ENCODE measurements at places on chromosomes 16 and 17.

- DNase-seq: no peak
Measured at GRCh38 chr17:47270946-47271705, 17.5 kb downstream of the ITGB3 start.

GRCh38 chr16:27084307-27085028 is 17.7 kb downstream of the C16orf82 start:
- DNase-seq: no peak

- peak; percentile 83 for DNase-seq
Measured at GRCh38 chr16:82169861-82170845, at the start of gene MPHOSPH6. TSS of gene MPHOSPH6 (minus strand) at chr16:82170224. CDS start at chr16:82170175, 49 bp downstream.

GRCh38 chr17:4566785-4567184 is 6.4 kb upstream of the GGT6 start:
- no peak for DNase-seq
